ENCODE measurements at places on chromosomes 13 and 19.

DNA sequence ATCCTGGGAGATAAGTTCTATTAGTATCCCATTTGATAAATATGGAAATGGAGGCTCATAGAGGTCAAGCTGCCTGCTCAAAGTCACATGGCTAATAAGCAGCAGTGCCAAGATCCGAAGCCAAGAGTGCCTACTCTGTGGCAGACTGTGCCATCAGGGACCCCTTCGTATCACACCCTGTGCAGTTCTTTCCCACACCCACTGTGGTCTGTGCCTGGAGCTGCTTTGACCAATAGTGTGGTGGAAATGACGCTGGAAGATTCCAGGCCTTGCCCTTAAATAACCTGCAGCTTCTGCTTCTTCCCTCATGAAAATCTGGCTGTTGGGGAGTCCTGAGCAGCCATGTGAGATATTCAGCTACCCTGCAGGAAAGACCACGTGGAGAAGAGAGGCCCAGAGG is 10.1 kb downstream of the OPA3 start:
- DNase-seq: no peak

GRCh38 chr13:50481936-50482335 is 361.6 kb downstream of the DLEU7 start:
- DNase-seq: no peak

DNA sequence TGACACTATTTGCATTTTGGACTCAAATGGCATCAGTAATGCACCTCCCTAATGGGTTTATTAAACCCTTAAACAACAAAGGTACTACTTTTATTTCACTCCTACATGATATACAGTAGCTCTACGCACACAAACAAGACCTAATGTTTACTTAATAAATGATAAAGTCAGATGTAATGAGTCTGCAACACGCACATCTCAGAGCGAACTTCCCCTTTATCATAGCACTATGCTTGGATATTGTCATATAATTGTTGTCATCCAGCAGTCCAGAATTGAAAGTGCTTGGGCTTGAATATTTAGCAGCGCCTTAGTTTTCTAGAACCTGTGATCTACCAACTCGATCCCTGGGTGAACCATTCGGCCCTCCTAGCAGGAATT is 772 bp downstream of the PARP4 start:
- DNase-seq: no peak

DNA sequence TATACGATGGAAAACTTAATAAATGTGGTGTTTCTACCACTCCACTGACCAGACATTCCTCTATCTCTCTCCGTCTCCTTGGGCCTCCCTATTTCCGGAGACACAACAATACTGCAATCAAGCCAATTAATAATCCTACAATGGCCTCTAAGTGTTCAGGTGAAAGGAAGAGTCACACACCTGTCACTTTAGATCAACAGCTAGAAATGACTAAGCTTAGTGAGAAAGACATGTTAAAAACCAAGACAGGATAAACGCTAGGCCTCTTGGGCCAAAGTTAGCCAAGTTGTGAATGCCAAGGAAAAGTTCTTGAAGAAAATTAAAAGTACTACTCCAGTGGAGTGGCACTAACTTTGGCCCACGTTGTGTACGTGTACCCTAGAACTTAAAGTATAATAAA is 22.5 kb downstream of the ZDHHC20 start:
- no peak for DNase-seq

- no peak for DNase-seq
Measured at GRCh38 chr19:595326-596262, 5.9 kb downstream of the HCN2 start.

DNA sequence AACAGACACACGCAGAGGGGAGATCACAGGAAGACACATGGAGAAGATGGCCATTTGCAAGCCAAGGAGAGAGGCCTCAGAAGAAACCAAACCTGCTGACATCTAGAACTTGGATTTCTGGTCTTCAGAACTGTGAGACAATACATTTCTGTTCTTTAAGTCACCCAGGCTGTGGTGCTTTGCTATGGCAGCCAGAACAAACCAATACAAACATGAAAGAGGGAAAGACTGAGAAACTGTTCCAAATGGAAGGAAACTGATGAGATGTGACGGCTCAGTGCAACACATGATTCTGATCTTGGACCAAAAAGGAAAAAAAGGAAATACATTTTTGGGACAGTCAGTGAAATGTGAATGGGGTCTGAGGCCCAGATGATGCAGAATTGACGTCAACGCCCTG is 30.2 kb upstream of the SACS start:
- no peak for DNase-seq

DNA sequence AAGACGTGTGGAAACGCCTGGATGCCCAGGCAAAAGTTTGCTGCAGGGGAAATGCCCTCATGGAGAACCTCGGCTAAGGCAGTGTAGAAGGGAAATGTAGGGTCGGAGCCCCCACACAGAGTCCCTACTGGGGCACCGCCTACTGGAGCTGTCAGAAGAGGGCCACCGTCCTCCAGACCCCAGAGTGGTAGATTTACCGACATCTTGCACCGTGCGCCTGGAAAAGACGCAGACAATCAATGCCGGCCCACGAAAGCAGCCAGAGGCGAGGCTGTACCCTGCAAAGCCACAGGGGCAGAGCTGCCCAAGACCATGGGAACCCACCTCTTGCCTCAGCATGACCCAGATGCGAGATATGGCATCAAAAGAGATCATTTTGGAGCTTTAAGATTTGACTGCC is 7.0 kb upstream of the EDNRB start:
- no peak for DNase-seq

DNA sequence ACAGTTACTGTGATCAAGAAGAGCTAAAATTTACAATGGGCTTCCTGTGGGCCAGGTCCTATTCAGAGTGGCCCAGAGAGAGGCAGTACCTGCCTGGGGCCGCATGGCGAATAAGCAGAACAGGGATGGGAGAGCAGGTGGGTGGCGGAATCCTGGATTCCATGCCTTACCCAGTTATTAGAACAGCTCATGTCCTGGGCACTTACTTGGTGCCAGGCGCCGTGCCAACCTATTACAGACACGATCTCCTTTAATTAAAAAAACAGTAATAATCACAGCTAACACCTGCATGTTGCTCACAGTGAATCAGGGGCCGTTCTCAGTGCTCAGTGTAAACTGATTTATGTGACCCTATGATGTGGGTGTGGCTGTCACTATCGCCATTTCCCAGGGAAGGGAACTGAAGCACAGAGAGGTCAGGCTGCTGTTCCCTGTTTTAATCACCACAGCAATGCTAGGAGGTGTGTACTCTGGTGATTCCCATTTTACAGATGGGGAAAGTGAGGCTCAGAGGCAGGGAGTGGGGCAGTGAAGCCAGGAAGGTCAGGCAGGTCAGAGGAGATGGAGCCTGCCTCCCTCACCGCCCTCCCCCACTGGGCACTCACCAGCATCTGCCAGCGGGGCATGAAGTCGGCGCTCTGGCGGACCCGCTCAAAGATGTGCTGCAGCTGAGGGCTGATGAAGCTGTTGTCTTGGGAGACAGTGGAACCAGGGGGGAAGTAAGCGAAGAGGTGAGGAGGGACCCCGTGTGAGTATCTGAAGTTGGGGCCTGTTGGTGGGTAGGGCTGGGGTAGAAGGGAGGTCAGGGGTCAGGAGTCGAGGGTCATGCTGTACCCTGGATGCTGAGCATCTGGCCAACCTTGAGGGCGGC is 12.0 kb downstream of the COQ8B start:
- DNase-seq: no peak

DNA sequence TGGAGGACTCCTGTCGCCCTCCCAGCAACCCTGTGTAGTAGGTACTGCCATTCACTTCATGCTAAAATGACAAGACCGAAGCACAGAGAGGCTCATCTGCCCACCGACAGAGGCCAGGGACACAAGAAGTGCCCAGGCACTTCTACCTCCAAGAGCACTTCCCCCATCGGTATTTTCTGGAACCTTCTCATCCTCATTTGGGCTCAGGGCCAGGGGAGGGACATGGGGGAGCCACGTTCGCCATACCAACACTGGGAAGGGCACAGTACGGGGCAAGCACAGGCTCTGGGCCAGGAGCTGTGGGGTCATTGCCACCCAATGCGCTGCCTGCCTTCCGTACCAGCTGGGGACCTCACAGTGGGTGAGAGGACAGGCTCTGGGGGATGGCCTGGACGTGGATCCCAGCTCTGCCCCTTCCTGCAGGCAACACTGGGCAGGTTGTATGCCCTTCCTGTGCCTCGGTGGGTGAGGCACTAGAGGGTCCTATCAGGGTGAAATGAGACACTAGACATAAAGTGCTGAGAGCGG is 21.3 kb upstream of the CCNP start:
- no peak for DNase-seq

GRCh38 chr19:55377356-55378131 is 918 bp downstream of the TMEM190 start:
- DNase-seq: no peak

DNA sequence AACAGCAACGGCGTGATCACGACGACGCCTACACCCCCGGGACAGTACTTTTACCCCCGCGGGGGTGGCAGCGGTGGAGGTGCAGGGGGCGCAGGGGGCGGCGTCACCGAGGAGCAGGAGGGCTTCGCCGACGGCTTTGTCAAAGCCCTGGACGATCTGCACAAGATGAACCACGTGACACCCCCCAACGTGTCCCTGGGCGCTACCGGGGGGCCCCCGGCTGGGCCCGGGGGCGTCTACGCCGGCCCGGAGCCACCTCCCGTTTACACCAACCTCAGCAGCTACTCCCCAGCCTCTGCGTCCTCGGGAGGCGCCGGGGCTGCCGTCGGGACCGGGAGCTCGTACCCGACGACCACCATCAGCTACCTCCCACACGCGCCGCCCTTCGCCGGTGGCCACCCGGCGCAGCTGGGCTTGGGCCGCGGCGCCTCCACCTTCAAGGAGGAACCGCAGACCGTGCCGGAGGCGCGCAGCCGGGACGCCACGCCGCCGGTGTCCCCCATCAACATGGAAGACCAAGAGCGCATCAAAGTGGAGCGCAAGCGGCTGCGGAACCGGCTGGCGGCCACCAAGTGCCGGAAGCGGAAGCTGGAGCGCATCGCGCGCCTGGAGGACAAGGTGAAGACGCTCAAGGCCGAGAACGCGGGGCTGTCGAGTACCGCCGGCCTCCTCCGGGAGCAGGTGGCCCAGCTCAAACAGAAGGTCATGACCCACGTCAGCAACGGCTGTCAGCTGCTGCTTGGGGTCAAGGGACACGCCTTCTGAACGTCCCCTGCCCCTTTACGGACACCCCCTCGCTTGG is 966 bp downstream of the JUNB start:
- DNase-seq: no peak

- DNase-seq: no peak
Measured at GRCh38 chr19:18710186-18710585, 26.7 kb downstream of the CRTC1 start.

DNA sequence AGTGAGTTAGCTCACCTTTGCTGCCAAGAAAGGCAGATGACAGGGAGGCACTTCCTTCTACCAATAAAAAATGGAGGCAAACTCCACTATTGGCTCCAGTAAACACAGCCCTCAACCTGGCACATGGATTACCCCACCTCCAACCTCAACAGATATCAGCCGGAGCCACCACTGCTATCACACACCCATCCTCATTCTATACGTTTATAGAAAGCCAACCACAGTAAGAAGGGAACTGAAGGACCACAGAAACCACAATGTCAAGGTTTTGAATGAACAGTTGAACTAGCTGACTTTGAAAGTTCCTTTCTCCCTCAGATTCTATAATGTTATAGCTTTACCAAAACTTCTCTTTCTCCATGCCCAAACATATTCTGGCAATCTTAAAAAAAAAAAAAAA is 526.2 kb downstream of the UQCRFS1 start:
- DNase-seq: no peak

DNA sequence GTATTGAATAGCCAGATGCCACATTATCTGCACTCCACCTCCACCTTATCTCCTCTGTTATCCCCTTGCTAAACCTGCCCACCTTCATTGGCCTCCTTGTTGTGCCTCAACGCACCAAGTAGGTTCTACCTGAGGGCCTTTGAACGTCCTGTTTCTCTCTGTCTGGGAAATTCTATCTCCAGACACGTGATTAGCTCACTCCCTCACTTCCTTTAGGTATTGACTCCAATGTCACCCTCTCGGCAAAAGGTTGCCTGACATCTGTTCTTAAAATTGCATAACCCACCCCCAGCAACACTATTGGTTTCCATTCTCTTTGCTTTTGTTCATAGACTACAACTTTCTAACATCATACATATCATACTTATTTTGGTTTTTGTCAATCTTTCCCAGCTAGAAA is 56.5 kb upstream of the MEDAG start:
- no peak for DNase-seq

DNA sequence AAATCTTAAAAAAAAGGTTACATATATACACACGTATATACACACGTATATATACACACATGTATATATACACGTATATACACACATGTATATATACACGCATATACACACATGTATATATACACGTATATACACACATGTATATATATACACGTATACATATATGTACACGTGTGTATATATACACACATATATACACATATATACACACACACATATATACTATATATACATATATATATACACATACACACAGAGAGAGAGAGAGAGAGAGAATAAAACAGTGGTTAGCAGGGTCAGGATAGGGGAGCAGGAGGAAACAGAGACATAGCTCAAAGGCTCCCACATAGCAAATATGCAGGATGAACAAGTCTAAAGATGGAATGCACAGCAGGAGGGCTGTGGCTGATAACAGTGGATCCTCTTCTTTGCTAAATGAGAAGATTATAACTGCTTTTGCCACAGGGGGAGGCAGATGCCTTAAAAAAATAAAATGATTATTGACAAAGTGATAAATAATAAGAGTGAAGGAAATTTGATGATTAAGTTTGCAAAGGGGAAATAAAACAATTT is 714.5 kb downstream of the UQCRFS1 start:
- DNase-seq: no peak

GRCh38 chr13:33229446-33230177 is 55.9 kb downstream of the STARD13 start:
- DNase-seq: no peak

- no peak for DNase-seq
Measured at GRCh38 chr13:105773863-105774538, 761.5 kb downstream of the EFNB2 start.

GRCh38 chr13:33401238-33401637 is 115.7 kb upstream of the STARD13 start:
- no peak for DNase-seq

- DNase-seq: no peak
Measured at GRCh38 chr19:49863935-49864320, 3.4 kb downstream of the PNKP start.

DNA sequence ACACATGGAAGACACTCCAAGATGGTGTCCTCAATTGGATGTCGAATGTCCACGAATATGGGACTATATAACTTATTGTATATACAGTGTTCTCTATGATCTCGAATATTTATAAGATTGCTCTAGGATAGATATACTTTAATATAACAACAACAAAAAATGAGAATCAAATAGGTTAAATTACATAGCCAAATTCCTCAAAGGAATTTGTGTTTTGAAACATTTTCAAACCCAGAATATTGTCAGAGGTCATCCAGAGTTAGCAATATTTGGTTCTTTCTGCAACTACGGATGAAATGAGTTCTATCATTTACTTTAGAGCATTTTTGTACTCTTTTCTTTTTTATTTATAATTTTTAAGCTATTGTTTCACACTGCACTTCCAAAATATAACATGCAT is 857.8 kb downstream of the GPC5 start:
- no peak for DNase-seq

Data from right renal pelvis (tissue), 4 donors.